Stimulated activated CD8-positive, alpha-beta memory T cell treated with anti-CD3 and anti-CD28 coated beads, Interleukin-7, amount 100 ng/mL, for 48 hours (primary cell): ENCODE measurements at places on chromosomes 4 and X.

- no peak for DNase-seq
These were observed 1453.4 kb downstream of the STIM2 start for GRCh38 chr4:28313729-28314713.

DNA sequence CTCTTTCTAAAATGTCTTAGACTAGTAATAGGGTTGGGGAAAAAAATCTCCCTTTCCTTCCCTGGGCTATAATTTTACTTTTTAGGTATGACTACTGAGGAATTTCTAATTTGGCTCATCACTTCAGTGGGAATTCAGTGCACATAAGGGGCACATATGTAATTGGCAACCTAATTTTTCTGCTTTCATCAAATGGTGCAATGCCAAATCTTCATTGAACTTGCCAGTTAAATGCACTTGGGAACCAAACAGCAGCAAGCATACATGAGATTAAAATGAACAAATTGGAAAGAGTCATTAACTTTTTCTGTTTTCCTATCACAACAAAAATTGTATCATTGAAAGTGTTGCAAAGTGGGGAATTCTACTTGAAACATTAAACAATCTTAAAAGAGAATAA, 2.9 kb upstream of the CCSER1 start:
- DNase-seq, result no peak

DNA sequence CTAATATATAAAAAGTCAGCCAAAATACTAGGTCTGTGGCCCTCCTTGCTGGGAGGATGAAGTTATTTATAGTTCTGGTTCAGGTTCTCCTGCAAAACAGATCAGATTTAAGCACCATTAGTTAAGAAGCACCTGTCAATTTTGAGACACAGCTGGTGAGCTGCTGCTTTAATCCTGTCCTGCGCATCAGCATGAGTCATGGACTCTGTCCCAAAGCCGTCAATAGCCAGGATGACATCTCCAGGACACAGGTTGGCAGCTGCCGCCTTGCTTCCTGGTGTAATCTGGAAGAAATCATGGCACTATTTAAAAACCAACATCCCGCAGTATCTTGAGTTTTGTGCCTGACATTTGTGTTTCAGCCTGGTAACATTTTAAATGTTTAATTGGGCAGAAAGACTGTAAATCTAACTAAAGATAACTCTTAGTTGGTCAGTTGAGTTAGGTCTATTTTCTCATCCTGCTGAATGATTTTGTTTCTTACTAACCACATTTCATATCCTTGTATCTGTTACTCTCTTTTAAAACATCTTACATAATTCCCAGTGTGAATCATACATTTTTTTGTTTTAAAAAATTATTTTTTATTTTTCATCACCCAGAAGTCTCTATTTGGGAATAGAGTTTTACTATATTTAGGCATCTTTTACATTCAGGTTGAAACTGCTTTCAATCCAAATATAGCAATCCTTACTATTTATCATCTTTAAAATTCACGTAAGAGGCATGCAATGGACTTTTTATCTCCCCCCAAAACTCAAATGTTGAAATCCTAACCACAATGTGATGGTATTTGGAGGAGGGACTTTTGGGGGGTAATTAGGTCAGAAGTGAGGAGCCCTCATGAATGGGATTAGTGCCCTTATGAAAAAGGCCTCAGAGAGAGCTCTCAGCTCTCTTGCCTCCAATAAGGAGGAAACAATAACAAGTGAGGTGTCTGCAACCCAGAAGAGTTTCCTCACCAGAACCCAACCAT, 10.1 kb downstream of the PDLIM3 start:
- no peak for DNase-seq

GRCh38 chrX:42739741-42740140, 38.2 kb downstream of the PPP1R2C start:
- no peak for DNase-seq

DNA sequence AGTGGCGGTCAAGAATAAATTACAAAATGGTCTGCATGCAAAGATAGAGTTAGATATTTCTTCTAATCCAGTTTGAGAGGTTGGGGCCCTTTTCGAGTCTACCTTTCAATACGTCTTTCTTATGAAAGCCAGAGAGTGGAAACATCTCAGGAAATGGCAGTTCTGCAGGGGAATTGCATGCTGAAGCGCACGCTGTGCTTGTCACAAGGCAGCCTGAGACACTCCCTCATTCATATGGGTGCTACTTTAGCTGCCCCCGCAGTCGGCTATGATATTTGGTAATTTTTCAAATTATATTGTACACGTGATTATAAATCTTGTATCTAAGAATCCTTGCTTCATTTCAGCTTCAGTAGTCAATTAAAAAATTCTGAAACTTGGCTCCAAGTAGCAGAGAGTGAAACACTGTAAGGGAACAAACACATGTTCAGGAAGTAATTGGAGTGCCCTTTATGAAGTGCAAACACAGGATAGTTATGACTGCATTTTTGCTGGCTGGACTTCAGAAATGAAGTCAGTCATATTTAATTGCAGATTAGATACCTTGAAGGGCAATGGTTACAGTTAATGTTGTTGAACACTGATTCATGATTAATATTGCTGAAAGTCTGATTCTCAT, 145.5 kb upstream of the NAP1L5 start:
- DNase-seq, result no peak

- no peak for DNase-seq
These were observed 479.5 kb downstream of the NKX6-1 start for GRCh38 chr4:84019626-84020025.

GRCh38 chr4:83013420-83013867, 2.8 kb upstream of the LIN54 start:
- DNase-seq, result no peak

- no peak for DNase-seq
These were observed 7.0 kb downstream of the SFRP2 start for GRCh38 chr4:153781717-153782416.

GRCh38 chr4:121726642-121727268, 30.0 kb upstream of the ANXA5 start:
- no peak for DNase-seq

DNA sequence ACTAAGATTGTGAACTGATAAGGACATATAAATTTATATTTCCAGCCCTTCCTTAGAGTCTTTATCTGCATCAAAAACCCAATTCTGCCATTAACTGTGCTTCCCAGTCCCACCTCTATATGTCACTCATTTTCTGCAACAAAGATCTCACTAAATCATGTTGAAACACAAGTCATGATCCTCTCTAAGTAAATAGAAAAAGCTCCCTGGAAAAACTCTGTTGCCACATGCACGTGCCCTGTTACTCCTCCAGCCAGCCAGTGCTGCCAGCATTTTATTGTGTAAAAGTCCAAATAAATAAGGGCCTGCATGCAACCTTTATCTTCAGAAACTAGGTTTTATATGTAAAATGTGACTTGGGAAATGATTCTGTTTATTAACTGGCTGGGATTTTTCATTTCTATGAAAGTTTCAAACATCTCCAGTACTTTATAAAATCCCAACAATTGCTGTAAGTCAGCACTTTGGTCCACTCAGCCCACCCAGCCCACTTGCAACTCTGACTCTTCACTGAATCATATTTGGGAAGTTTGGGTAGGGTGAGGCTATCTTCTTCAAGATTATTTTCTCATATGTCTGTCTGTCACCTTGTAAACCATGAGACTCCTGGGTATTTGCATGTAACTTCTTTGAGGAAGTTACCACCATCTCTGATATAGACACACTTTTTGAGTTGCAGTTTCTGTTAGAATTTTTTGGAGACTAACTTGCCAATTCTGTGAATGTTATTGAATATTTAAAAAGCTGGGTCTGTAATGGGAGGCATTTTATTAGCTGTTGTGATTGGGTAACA, 40.0 kb upstream of the SMARCA5 start:
- no peak for DNase-seq

- no peak for DNase-seq
These were observed 238.6 kb downstream of the DCTD start for GRCh38 chr4:182678590-182678989.

- DNase-seq, result peak; percentile 7
These were observed 30.5 kb upstream of the PRKX start for GRCh38 chrX:3743801-3744439.

DNA sequence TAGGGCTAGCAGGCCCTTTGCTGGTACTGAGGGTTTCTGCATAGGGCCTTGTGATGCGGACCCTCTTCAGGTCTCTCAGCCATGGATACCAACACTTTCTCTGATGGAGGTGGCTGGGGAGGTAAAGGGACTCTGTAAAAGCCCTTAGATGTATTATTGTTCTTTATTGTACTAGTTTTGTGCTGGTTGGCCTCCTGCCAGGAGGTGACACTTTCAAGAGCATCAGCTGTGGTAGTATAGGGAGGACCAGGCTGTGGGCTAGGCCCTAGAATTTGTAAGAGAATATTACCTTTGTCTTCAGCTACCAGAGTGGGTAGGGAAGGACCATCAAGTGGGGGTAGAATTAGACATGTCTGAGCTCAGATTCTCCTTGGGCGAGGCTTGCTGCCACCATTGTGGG, 936.3 kb downstream of the CENPC start:
- no peak for DNase-seq

DNA sequence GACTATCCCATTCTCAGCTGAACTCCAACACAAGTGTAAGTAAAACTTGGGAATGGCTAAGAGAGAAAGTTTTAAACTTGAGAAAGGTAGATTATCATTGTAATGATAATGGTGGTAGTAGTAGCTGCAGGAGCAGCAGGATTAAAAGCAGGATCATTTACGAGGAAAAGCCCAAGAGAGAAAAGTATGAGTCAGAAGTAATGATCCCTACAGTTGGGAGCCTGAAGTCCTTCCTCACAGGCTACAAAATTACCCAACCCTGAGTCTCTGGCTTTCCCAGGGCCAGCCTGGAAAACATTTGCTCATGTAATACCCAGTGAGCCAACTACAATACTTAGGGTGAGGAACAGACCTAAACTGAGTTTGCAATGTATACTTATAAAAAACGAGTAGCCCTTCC, 4.4 kb upstream of the PRDM8 start:
- no peak for DNase-seq

- DNase-seq, result no peak
These were observed 3.5 kb downstream of the EPGN start for GRCh38 chr4:74311696-74312313.

GRCh38 chrX:2230457-2230856, 270.3 kb downstream of the DHRSX start:
- no peak for DNase-seq

DNA sequence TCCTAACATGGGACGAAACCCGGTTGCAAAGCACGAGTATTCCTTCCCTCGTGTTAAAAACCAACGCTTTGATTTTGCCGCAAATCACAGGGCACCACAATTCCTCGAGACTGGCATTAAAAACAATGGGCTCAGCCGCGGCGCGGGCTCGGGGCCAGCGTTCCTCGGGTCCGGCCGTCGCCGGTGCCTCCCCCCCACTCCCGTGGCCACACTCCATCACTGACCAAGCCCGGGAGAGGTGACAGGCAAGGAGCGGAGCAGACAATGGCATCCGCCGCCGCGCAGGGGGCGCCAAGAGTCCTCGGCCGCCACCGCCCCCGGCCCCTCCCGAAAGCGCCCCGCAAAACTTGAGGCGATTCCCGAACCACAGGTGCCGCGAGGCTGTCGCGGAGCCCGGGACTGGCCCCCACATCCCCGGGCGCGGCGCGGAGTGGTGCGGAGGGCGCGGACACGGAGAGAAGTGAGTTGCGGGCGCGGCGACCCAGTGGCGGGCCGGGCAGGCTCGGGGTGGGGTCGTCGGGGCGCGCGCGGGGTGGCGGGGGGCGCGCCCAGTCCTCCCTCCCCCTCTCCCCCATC, 445 bp downstream of the AP1S2 start:
- peak; percentile 22 for DNase-seq

- no peak for DNase-seq
These were observed 33.8 kb downstream of the RBBP7 start for GRCh38 chrX:16836371-16836770.

- no peak for DNase-seq
These were observed 82.2 kb downstream of the EFHC2 start for GRCh38 chrX:44261286-44261685.

DNA sequence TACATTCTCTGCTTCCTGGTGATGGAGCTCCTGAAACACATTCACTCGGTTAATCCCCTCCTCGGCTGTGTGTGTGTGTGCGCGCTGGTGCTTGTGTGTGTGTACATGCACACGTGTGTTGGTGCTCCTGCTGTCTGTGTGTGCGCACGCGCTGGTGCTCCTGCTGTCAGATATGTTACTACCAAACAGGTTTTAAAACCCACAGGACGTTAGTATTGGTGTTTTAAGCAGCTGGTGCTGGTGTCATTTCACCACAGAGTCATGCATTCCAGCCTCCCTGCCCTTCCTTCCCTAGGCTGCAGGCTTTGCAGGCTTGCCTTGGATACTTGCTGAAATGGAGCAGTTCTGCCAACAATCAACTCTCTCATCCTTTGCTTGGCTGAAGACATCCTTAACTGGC, 48.1 kb upstream of the CPLX1 start:
- DNase-seq, result no peak

DNA sequence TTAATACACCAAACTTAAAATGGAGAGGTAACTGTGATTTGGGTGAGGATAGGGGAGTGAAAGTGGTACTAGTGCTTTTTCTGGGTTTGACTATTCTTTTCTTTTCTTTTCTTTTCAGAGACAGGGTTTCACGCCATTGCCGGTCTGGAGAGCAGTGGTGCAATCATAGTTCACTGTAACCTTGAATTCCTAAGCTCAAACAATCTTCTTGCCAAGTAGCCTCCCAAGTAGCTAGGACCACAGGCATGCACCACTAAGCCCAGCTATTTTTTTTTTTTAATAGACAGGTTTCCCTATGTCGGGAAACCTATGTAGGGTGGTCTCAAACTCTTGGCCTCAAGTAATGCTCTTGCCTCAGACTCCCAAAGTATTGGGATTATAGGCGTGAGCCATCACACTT, 3.0 kb upstream of the ARMCX4 start:
- DNase-seq, result no peak

DNA sequence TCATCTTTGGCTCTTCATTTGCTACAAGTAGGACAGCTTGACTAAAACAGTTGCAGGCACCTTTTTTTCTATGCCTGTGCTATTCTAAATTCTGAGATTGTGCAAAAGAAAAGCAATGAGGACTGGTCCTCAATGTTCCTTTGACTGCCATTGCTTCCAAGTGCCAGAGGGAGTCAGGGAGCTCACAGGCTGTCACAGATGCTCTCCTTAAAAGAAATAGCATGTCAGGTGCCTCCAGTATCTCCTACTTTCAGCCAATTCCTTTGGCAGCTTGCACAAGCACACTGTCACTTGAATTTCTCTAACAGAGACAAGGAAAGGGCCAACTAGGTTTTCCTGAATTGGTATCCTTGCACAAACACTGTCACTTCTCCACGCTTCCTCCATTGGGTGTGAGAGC, 228.2 kb downstream of the ADGRA3 start:
- no peak for DNase-seq
